ENCODE measurements at places on chromosomes 1 and 21.

DNA sequence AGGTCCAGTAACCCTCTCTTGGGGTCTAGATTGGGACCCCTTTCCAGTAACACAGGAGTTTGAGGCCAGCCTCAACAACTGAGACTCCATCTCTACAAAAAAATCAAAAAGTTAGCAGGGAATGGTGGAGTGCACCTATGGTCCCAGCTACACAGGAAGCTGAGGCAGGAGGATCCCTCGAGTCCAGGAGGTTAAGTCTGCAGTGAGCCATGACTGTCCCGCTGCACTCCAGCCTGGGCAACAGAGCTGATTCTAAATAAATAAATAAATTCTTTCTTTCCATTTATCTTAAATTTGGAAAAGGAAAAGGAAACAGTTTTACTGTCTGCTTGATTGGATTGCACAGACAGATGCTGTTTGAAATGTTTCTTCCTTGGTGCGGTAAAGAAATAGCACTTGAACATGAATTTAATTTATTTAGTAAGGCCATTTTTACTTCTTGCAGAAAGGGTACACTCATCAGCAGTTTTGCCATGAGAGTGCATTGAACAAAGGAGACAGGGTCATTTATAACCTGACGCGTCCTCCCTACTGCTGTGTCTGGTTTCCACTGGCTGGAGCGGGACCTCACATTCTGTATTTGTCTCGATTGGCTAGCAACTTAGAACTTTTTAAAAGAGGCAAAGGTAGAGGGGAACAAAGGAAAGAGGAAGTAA lies 37.0 kb upstream of the ZNF496 start:
- DNase-seq = no peak

GRCh38 chr1:56975446-56975845 lies 9.6 kb upstream of the C8B start:
- DNase-seq = no peak

GRCh38 chr1:181659321-181659957 lies 176.1 kb downstream of the CACNA1E start:
- no peak for DNase-seq

GRCh38 chr1:10155087-10155712 lies 55.2 kb upstream of the KIF1B start:
- DNase-seq = no peak

DNA sequence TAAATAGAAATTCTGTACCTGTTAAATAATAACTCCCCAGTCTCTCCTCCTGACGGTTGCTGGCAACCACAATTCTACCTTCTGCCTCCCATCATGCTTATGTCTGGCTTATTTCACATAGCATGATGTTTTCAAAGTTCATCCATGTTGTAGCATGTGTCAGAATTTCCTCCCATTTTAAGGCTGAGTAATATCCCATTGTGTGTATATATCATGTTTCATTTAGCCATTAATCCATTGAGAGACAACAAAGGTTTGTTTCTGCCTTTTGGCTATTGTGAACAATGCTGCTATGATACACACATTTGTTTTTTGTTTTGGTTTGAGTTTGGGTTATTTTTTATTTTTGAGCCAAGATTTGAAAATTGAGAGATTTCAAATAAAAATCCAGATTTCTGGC lies 72.0 kb downstream of the LBR start:
- DNase-seq = no peak

- no peak for DNase-seq
These were observed 43.7 kb upstream of the LRRC7 start for GRCh38 chr1:69524015-69524414.

- no peak for DNase-seq
These were observed 67.5 kb upstream of the CD34 start for GRCh38 chr1:207978441-207978840.

DNA sequence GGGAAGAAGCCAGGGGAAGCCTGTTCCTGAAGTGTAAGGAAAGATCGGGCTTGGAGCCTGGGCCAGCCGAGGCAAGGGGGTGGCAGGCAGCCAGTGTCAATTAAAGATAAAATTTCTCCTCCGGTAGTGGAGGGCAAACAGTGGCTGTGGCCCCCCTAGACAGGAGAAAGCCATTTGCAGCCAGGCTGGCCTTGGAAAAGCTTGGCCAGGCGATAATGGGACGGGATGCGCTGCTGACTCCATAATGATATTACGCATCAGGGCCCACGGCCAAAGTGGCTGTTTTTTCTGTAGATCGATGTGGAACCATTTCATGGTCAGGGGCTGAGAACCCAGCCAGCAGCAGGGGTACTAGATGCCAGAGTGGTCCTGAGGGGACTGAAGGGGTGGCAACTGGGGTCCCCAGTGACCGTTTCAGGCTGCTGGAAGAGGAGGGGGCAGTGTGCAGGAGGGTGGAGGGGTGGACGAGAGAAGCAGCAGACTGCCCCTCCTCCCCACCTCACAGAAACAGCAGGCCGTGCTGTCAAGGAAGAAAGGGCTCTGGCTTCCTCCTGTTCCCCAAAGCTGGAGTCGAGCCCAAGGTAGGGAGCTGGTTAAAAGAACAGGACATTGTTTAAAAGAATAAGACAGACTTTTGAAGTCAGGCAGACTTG lies 25.2 kb downstream of the KCNC4 start:
- no peak for DNase-seq

DNA sequence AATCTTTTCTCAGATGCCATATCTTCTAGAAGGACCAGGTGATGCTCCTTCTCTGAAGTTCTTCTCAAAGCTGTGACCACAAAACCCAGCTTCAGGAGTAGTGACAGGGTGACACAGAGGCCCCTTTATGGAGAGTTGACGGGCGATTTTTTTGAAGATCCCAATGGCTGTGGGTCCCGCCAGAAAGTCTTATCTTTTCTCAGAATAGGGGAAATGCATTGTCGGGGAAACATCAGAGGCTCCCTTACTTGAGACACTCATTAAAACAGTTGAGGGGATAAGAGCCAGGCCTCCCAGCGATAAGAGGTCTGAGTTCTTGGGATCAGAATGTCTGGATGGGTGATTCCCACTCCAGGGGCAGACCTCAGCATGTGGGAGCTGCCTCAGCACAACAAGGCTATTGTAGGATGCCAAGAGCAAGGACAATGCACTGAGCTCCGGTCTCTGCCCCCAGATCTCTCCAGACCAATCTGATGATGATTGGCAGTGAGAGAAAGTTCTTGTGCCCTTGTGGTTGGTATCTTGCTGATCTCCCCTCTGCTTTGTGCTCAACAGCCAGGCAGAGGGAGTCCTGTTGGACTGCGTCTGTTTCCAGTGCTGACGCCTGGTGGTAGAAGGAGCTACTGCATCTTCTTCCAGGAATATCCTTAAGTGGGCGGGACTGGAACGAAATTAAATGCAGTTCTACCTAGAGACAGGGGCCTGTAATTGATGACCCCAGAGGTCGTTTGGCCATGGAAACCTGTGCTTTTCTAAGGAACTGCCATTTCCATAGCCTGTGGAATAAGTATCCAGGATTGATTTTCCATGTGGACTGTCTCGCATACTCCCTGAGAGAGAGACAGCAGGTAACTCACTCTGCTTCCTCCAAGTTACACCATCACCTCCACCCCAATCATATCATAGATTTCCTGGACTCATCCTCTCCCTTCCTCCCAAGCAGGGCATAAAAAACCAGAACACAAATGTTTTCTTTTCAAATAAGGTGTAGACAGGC lies 6.8 kb upstream of the ACKR1 start:
- peak; percentile 79 for DNase-seq

DNA sequence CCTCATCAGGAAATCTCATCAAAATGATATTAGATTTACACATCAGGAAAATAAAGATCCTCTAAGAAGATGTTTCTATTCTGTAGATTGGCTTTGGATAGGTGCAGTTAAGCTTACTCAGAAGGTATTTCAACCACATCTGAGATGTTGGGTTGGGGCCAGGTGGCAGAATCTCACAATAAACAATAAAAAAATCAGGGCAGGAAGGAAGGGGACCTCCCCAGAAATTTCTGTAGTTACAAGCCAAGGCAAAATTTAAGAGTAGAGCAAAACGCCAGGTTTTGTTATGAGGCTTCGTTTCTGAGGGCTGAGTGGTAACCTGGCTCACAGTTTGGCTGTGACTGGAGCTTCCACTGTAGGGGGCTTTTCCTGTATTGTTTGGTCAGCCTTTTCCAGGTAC lies 84.8 kb downstream of the HUNK start:
- DNase-seq = no peak

DNA sequence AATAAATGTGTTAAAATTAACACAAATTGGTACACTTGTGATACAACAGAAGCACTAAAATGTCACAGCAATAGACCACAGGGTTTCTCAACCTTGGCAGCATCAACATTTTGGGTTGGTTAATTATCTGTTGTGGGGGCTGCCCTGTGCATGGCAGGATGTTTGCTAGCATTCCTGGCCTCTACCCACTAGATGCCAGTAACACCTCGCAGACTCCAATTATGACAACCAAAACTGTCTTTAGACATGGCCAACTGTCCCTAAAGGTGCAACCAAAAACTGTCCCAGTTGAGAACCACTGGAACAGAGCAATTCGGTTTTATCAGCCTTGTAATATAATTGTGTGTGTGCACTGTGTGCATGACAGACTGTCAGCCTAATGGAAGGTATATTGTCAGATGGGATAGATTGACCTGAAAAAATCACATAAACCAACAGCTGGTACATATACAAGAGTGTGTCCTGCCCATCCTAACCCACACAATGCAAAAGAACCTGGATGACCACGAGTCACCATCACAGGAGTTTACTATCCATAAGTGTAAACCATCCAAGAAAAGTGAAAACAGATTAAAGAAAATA lies 13.5 kb upstream of the ERG start:
- DNase-seq = no peak

GRCh38 chr1:41381692-41382479 lies 20.7 kb downstream of the FOXO6 start:
- DNase-seq = no peak

GRCh38 chr1:86748622-86749373 lies 44.4 kb downstream of the SH3GLB1 start:
- DNase-seq = no peak

DNA sequence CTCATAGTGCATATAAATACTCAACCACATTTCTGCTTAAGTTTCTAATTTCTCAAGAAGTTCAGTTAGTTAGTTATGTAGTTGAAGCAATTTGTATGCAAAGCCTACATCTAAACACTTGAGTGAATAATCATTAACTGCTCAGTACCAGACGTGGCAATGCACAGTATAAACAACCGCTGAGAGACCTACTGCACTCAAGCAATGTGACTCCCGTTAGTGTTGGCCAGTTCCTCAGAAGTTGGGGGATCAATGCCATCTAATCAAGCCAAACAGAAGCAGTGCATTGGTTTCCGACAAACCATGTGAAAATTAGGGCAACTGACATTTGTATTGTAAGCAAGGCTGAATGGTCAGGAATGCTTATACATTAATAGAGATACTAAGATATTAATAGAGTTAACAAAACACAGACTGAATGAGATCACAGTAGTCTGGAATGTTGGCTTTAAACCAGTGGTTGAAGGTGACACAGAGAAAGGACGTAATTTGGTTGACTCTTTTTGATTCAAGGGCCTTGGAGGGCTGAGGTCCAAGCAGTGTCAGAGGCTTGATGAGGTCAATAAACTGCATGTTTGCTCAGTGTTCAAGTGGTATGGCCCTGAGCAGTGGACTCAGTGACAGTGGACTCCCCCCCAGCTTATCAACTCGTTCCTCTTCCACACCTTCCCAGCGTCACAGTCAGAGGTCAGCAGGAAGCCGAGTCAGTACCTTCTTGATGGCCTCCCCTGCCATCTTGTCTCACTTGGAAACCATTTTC lies 255.5 kb downstream of the CTH start:
- no peak for DNase-seq

DNA sequence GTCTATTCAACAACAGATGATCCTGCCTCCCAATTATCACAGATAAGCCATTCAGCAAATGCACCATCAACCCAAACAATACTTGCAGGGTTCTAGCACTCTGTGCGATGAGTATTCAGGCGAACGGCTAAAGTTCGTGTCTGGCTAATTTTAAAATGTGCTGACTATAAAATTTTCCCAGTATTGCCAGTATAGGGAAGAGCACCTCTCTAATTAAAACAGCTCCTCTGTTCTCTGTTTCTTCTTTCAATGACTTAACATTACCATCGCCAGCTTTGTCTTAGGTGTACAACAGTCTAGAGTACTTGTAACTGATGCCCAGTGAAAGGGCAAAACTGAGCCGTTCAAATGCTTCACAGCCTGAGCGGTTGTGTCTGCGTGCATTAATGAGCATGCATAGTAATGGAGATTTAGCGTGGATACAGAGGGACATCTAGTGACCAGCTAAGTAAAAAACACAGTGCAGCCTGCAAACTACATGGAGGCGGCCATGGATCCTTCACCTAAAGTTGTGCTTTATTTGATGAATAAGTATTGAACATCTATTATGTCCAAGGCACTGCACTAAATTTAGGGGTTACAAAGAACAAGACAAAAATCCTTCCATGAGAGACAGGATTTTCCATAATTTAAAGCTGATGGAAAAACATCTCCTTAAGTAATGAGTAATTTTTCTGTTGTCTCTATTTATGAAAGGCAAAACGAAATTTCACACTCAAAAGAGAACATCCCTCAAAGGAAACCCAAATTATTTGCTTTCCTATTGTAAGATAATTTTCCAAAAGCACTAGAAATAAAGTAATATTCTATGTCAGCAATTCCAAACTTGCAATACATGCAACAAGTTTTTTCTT lies 120.0 kb downstream of the SETD4 start:
- peak; percentile 65 for DNase-seq

DNA sequence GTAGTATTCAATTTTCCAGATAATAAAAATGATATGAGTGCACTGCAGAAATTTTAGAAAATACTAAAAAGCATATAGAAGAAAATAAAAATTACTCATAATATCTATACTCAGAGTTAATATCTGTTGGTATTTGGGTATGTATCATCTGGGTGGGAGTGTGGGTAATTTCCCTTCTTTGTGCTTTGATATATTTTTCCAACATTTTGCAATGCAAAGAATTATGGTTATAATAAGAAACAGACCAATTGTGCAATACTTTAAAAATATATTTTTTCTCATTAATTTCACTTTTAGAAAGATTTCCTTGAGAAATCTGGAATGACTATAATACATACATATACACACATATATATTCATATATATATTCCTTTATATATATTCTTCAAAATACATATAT lies 665.7 kb downstream of the ADGRL2 start:
- no peak for DNase-seq

GRCh38 chr1:171748651-171749050 lies 6.8 kb upstream of the VAMP4 start:
- DNase-seq = no peak

DNA sequence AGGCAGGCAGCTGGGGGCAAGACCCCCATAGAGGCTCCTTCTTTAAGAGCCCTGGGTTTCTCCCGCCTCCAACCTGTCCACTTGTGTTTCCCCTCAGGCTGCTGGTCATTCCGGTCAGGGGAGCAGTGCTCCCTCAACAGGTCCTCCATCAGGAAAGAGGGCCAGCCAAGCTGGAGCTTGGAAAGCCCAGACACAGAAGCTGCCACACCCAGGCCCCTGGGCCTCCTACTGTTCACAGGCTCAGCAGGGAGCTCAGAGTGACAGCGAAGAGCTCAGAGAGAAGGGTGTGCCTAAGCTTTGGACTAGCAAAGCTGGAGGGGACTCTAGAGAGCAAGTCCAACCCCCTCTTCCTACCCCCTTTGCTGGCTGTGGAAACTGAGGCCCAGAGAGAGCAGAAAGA lies 10.3 kb upstream of the CDCP2 start:
- DNase-seq = no peak

Data from GM12865 (cell line).